ENCODE measurements at places on chromosomes 4 and X. TPM values are rescaled to one million over a fixed set of nuclear protein-coding genes. Genes with fewer than 3 reads are reported as not detected.

DUSP21 gene
- not detected for total RNA-seq

SRPX gene
- 5.4 TPM for total RNA-seq

- H3K4me1 ChIP-seq = peaks cover 59% of the 10 kb centered on the region
- H3K4me3 ChIP-seq = peak overlapping the region; percentile 26
- peak overlapping the region; percentile 89 for H3K27ac ChIP-seq
- H3K36me3 ChIP-seq = no peaks in the 10 kb centered on the region
- H3K27me3 ChIP-seq = no peaks in the 10 kb centered on the region
These were observed 28.2 kb upstream of the HUWE1 start for GRCh38 chrX:53714580-53715345.

- H3K27ac ChIP-seq = 0 out of 2 replicates have a peak overlapping the region, but pooled peaks have one; percentile 9
- no peaks in the 10 kb centered on the region for H3K36me3 ChIP-seq
- peak; percentile 87 for DNase-seq
- H3K4me3 ChIP-seq = peak overlapping the region; percentile 28
These were observed 119.0 kb downstream of the REELD1 start for GRCh38 chr4:146333187-146333894.

DNA sequence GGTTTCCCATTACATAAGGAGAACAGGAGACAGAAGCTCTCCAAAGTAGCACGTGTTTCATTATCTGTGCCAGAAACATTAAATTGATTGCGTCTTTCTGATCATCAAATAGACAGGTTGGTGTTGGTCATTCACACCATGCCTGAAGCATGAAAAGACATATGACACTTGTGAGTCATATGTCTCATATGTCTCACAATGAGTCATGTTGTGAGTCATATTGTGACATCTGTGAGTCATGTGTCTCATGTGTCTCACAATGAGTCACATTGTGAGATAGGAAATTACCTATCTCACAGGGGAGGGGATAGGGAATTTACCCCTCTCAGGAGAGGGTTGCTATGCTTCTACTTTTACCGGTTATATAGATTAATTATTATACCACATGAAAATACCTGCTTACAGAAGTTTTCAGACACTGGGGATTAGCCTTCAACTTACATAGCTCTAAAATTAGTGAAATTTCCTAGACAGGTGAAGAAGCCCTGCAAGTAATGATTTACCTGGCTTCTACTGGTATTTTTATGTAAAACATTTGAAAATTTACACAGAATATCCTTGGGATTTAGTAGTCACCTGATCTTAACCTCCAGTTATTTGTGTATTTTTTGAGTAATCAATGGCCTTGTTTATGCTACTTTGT lies 80.8 kb downstream of the NPFFR2 start:
- H3K27me3 ChIP-seq = no peaks in the 10 kb centered on the region
- DNase-seq = peak; percentile 99
- H3K27ac ChIP-seq = peak overlapping the region; percentile 69
- H3K36me3 ChIP-seq = no peaks in the 10 kb centered on the region
- peaks cover 30% of the 10 kb centered on the region for H3K4me1 ChIP-seq

HEPH gene
- total RNA-seq = not detected

Data from PC-3 (cell line).